ENCODE measurements at places on chromosomes 6 and 20.

- DNase-seq: no peak
Measured at GRCh38 chr20:671252-672030, 4.2 kb downstream of the SCRT2 start.

GRCh38 chr20:19269737-19270340, 57.4 kb downstream of the SLC24A3 start:
- DNase-seq: no peak

DNA sequence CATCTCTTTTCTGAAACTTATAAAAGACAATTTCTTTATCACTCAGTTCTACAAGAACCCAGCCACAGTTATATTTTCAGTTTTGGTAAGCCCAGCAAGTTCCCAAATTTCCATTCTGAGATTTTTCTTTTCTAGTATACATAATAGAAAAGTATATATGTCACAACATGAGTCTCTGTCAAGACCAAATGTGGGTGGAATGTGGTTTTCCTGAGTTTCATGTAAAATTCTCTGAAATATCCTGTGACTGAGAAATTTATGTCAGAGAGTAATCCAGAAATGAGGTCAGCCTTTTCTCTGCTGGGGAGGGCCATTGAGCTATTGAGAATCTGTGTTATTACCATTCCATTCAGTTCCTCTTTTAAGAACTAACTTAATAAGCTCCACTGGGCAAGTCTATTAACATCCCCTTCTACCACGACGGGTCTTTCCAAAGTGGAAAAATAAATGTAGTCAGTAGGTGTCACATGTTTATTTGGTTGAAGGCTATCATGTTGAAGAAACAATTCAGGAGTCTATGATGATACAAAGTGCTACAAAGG, 100.7 kb upstream of the HMGN3 start:
- no peak for DNase-seq

GRCh38 chr20:49557449-49557848, 10.5 kb downstream of the PTGIS start:
- DNase-seq: no peak

DNA sequence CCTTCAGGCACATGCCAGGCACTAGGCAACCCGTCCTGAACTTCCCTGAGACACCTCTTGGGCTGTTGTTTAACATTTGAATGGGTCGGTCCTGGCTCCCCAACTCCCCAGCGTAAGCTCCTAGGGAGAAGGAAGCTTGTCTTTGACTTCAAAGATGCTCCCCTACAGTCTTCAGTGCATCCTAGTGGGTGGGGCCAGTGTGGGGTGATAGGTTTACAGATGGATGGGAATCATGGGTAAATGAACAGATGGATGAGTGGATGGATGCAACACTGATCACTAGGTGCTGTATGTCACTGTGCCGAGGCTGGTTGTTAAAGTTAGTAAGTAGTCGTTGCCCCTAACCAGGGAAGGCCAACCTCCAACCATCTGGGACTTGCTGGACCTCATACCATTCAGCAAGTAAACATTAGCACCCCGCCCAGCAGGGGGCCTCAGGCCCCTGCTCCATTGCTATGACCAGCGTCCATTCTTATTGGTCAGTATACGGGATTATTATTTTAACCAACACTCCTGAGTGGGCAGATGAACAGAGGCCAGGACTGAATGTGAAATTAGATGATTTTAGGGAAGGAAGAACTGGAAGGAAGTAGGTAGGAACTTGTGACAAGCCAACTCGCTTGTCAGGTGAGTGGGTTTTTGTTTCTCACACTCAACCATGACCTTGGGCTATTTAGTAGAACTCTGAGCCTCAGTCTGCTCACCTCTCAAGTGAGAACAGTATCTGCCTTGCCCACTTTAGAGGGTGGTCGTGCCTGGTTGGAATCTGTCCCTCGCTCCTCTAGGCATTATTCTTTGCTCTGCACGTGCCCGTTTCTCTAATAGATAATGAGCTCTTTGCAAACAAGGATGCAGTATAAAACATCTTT, 82.9 kb upstream of the FOXP4 start:
- peak; percentile 79 for DNase-seq

GRCh38 chr6:21912151-21912832, 318.7 kb downstream of the SOX4 start:
- no peak for DNase-seq

DNA sequence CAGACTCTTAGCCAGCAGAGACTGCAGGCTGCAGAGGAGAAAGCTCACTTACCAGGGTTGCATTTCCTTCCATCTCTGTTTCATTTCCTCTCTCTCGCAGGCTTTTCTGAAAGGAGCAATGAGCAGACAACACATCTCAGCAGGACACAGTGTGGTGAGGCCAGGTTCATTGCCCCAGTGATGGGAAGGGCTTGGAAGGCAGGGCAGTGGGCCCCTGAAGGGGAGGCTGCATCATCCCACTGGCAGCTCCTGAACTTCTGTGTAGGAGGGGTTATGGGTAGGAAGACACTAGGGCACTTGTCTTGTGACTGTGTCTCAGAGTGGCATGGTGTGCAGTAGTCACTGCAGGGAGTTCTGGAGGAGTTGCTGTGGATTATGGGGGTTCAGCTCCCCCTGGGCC, 246.8 kb downstream of the QKI start:
- no peak for DNase-seq

- no peak for DNase-seq
Measured at GRCh38 chr6:157228426-157229131, 94.7 kb downstream of the TMEM242 start.

DNA sequence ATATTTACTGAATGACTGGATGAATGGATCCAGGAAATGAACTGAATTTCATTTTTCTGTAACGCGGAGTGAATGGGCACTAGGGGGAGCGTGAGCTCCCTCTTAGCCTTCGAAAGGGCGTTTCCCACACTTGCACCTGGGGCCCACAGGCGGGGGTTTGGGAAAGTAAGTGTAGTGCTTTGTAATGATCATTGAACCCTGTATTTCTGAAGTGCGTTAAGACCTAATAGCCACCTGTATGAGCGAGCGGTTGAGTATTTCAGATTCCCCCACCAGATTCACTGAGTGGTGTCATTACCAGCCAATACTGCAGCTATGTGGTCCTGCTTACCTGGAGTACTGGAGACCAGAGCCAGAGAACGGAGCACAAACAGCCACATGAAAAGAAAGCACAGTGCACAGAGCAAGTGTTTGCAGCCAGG, 10.5 kb downstream of the SYTL3 start:
- DNase-seq: peak; percentile 70

DNA sequence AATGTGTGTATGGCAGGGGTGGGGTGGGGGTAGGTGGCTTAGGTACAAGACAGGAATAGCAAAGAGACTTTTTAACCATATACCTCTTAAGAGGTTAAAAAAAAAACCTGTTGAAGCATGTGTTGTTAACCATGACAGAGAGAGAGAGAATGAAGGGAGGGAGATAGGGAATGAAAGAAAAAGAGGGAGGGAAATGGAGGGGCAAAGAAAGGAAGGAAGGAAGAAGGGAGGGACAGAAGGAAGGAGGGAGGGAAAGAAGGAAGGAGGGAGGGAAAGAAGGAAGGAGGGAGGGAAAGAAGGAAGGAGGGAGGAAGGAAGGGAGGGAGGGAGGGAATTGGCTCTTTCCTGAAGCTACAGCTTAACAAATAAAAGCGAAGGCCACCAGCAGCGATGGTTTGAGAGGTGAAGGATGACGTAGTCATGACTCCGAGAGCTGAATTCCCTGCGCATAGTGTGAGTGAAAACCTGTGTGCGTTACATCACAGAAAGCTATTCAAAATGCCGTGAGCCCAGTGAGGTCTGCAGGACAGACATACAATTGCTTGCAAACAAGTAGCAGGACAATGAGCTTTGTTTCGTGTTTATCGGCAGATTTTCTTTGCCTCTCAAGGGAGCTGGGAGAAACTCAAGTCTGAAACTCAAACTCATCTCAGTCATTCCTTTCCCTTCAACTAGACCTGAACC, 88.6 kb upstream of the NEDD9 start:
- no peak for DNase-seq

DNA sequence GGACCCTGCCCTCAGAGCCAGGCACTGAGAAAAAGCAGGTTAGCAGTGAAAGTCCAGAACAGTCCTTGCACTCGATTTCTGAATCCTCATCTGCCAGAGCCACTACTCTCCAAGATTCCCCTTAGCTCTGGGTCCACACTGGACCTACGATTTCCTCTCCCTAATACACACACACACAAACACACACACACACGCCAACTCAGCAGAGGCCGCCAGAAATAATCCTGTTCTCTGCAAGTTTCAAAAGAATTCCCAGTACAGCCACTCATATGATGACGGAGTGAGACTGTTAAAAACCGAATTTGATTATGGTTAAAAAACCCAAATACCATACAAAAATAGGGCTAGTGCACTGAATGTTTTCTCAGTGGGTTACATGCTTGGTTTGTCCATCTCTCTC, 90.8 kb downstream of the GMPR start:
- no peak for DNase-seq

DNA sequence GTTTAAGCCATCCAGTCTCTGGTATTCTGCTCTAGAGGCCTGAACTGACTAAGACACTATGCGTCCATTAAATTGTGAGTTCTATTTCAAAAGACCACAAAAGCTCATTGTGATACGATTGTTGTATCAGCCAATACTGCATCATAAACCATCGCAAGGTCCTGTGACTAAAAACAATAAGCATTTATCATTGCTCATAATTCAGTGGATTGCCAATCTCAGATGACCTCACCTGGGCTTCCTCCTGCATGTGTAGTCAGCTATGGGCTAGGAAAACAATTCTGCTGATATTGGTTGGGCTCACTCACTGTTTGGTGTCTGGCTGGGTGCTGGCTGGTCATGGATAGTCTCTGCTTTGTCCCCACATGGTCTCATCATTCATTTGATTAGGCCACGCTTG, 592.7 kb upstream of the BTBD3 start:
- no peak for DNase-seq

GRCh38 chr6:77106992-77107391, 356.3 kb downstream of the HTR1B start:
- no peak for DNase-seq

GRCh38 chr6:99148761-99149160, 200.7 kb downstream of the FAXC start:
- no peak for DNase-seq

- DNase-seq: peak; percentile 30
Measured at GRCh38 chr20:33909331-33909921, 84.3 kb upstream of the RALY start.

DNA sequence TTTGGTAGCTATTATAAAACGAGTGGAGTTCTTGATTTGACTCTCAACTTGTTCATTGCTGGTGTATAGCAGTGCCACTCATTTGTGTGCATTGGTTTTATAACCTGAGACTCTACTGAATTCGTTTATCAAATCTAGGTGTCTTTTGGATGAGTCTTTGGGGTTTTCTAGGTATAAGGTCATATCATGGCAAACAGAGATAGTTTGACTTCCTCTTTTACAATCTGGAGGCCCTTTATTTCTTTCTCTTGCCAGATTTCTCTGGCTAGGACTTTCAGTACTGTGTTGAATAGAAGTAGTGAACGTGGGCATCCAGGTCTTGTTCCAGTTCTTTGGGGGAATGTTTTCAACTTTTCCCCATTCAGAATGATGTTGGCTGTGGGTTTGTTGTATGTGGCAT, 38.8 kb downstream of the SUMO4 start:
- DNase-seq: no peak

- peak; percentile 70 for DNase-seq
Measured at GRCh38 chr6:89242574-89243330, 25.6 kb upstream of the GABRR1 start.

DNA sequence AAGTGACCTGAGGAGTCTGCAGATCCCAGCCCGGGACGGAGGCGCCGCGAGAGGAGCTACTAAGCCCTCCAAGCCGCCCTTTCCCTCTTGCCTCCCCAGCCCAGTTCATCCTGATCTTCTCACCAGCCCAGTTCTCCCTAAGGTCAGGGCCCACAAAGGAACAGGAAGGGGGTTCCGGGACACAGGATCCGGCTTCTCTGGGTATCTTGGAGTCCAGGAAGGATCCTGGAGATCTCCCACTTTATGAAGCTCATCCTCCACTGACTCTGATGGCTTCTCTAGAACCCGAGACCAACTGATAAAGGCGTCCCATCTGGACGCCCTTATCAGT, 36.9 kb upstream of the HLA-C start:
- no peak for DNase-seq

DNA sequence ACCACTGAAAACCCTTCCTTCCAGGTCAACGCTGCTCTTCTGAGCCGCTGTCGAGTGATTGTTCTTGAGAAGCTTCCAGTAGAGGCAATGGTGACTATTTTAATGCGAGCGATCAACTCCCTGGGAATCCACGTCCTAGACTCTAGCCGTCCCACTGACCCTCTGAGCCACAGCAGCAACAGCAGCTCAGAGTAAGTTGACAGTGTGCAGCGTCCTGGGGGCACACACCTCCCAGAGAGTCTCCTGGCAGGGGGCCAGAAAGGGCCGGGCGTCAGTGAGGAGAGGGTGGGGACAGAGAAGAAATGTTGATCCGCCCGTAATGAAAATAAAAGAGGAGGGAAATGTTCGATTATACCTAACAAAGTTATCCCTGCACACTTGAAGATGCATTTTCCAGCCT, 5.0 kb downstream of the WRNIP1 start:
- DNase-seq: peak; percentile 79

GRCh38 chr6:53199765-53200164, 51.1 kb upstream of the GCM1 start:
- no peak for DNase-seq

DNA sequence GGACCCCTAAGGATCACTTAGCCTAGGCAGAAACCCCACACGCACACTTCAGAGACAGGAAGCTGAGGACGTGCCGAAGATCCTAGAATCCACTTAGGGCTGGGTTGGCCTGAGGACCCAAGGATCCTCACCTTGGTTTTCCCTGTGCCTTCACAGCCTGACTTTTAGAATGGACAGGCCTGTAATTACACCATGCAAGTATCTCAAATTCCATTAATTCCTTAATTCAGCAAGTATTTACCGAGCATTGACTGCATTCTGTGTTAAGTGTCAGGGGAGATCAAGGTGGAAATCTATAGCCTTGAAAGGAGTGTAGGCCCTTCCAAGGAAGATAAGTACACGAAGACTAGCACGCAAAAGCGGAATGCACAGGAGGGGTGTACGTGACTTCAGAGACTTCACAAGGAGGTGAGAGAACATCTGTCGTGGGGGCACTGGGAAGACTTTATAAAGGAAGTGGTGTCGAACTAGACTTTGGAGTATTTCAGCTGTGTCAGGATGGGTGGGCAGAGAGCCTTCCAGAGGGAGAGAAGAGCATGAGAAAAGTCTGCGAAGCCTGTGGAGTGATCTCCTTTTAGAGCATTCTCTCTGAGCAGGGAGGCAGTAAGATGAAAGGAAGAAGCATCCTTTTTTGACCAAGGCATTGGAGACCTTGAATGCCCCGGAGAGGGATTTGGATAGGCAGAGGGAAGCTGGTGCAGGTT, 4.0 kb downstream of the DSP start:
- DNase-seq: no peak

GRCh38 chr6:67639161-67639560, 995.9 kb upstream of the ADGRB3 start:
- no peak for DNase-seq

DNA sequence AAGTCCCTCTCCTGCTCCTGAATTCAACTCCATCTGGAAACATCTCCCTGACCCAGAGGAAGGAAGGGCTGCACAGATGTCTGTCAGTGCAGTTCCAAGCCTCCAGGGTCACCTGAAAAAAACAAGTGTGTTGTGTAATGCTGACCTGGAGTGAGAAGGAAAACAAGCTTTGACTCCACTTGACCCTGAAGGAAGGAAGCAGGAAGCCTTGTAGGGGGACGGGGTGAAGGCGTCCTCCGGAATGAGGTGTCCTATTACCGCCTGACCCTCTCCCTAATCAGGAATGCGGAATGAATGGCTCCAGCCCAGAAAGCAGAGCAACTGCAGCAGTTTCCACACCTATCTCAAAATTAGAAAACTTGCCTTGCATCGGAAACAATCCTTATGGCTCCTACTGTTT, 13.9 kb upstream of the ADGRF5 start:
- DNase-seq: peak; percentile 66

- no peak for DNase-seq
Measured at GRCh38 chr6:65938000-65938399, 231.0 kb upstream of the EYS start.
